ENCODE measurements at places on chromosomes 3 and 15.

- DNase-seq, result peak; percentile 2
Measured at GRCh38 chr3:72523429-72524151, 324.7 kb downstream of the SHQ1 start.

- no peak for DNase-seq
Measured at GRCh38 chr15:63238796-63239195, 38.6 kb upstream of the APH1B start.

DNA sequence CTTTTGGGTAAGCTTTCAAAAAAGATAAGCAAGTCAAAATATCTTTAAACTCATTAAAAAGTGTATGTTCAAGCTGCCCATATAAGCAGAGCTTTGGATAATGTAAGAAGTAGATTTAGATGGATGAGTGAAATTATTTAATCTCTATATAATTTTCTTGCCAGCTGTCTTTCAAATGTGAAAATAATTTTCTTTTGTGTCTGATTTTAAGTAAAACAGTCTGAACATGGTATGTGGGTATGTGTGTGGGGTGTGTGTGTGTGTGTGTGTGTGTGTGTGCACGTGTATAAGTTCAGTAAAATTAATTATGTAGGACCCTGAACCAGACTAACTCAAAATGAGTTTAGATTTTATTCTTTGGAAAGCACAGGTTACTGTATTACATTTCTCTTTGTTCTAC, 155.2 kb upstream of the CGNL1 start:
- DNase-seq, result no peak

DNA sequence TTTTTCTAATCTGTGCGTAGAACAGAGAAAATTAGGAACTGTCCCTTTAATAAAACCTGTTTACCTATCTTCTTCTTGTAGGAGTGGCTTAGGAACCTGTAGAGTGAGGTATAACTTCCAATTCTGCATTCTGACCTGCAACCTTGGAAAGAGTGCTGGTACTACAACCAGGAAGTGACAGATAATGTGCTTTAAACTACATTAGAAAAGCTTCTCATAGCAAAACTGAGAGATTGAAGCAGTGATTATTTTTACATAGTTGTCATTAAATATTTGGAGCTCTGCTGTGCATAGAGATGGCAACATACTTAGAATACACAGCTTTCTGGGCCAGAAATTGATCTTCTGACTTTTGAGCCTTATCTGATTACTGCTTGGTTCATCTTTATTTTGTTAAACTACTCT, 50.4 kb upstream of the ZDHHC23 start:
- DNase-seq, result no peak

- no peak for DNase-seq
Measured at GRCh38 chr15:68610825-68611224, 32.0 kb downstream of the CORO2B start.

DNA sequence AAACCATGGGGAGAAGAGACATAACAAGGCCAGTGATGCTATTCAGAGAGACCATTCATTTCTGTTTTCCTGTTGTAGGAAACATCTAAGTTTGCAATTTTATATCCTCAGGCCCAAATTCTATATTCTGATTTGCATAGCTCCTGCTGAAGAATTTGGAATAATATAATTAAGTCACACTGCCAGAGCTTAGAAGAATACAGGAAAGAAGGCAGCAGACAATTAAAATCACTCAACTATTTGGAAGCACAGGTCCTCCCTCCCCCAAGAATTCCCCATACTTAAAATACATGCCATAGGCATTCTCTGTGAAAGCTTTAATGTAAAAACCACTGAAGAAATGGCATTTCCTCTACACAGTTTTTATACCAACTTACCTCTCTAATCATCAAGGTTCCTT, 66.9 kb upstream of the SLC2A2 start:
- DNase-seq, result no peak

DNA sequence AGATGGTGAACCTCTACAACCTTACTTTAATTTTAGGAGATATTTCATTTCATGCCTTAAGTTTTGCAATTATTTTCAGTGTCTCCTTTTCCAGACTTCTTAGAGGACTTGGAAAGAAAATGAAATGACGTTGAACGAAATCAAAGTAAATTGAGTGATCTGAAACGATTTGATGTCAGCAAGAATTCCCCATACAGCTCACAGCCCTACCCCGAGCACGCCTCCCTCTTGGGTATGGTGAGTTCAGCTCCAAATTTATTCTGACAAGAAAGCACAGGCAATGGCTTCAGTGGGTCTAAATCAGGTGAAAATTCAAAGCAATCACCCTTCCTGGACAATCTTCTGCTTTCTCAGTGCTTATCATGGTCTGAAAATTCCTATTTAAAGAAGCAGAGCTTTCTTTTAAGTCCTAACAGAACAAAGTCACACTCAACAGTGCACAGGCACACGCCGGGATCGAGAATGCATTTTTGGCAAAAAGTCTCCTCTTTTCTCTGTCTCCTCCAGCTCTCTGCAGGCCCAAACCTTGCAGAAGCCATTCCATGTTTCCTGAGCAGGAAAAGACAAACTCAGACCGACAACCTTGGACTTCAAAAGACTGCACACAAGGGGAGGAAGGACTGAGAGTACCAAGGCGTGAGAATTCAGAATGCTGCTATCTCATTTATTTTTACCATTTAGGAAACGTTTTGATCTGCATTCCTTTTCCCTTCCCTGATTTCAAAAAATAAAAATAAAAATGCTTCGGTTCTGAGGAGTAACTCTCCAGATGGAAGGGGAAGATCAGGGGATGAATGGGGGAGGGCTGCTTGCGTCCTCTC, 72.0 kb downstream of the CCNL1 start:
- DNase-seq, result no peak

- no peak for DNase-seq
Measured at GRCh38 chr15:64009241-64009640, 37.0 kb downstream of the DAPK2 start.

DNA sequence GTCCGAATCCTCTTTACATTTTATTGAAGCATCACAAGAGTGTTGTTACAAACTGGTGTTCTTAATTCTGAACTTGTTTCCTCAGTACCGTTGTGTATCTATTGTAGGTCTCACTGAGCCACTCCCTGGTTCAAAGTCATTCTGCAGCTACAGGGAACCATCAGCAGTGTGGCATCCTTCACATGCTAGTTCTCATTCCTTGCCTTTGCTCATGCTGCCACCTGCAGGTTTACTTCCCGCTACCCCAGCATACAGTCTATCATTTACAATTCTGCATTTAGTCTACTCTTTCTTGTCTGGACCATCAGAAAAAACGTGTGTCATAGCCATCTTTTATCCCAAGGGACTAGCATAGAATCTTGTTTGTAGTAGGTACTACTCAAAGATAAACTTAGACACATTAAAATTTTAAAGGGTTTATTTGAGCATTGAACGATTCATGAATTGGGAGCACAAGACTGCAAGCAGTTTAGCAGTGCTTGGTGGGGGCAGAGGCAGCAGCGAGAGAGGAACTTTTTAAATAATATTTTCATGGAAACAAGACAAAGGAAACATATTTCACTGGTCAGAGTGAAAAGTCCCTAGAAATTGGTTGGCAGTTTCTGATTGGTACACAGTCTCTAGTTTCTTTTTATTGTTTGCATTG, 402.1 kb downstream of the CADM2 start:
- DNase-seq, result no peak

GRCh38 chr15:52020221-52021085, 1.4 kb downstream of the MAPK6 start:
- DNase-seq, result peak; percentile 83

DNA sequence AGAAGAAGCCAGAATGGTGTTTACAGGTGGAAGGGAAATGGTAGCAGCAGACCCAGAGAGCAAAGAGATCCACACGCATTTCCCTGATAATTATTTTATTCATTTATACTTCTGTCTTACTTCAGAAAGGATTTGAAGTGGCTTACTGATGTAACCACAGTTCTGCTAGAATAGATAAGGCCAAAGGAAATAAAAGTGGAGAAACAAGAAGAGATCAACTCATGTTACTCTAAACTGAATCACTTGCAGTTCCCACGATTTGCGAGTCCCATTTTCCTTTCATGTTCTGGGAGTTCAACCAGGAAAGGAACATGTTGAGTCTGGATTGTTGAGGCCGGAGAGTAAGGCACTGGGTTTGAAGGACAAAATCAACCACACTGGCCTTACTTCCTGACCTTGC, 151.8 kb downstream of the MYRIP start:
- DNase-seq, result no peak

GRCh38 chr3:39707314-39707909, 102.0 kb upstream of the MYRIP start:
- no peak for DNase-seq

GRCh38 chr15:83709241-83709640, 55.3 kb downstream of the ADAMTSL3 start:
- DNase-seq, result no peak

DNA sequence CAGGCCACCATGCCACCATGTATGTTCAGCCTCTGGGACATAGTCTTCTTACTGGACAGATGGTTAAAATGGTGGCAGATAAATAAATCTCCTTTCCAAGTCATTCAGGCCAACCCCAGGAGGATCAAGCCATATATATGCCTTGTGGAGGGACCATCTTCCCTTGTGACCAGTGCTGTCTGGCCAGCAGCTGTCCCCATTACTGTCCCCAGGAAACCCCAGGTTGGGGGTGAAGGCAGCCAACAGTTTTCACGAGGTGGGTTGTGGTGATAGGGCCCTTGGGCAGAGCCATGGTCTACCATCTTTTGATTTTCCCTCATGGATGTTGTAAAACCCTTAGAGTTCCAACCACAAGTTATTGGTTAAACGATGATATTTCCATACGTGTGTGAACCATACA, 48.7 kb upstream of the PCSK6 start:
- no peak for DNase-seq

DNA sequence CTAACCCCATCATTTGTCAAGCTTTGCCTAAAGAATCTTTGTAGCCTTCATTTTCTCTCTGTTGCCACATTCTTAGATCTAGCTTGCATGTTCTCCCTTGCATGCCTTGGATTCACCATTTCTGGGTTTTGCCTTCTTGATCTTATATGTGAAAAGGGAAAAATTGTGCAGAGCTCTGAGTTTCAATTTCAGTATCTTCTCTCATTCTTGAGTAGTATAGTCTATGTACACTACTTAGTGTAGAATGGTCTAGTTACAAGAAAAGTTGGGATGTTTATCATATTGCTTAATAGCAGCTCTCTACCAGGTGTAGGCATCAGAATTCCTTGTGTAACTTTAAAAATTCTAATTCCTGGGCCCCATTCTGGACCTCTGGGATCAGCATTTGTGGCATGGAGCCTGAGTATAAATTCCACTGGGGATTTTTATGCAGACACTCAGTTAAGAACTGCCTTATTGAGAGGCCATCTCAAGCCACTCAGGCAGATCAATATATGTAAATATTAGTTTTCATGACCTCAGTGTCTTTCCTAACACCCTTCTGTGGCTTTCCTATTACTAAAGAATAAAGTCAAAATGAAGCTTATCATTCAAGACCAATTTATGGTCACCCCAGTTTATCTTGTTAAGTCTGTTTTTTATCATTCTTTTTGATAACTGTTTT, 23.4 kb downstream of the GTF2E1 start:
- no peak for DNase-seq

DNA sequence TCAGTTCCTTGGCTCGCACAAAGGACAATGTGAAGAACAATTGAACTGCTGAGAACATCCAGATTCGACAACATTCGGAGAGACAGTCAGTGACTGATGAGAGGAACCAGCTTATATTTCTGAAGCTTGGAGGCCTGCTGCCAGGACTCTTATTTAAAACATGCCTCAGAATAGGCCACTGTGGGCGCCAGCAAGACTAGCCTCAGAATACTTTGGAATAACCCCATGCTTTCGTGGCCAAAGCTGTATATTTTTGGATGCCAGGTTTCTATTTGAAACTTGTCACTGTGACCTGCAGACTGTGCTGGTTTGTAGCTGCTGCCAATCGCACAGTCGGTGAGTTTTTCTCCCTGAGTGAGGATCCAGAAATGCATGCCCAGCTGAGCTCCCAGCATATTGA, 129.9 kb upstream of the UBE3A start:
- no peak for DNase-seq

DNA sequence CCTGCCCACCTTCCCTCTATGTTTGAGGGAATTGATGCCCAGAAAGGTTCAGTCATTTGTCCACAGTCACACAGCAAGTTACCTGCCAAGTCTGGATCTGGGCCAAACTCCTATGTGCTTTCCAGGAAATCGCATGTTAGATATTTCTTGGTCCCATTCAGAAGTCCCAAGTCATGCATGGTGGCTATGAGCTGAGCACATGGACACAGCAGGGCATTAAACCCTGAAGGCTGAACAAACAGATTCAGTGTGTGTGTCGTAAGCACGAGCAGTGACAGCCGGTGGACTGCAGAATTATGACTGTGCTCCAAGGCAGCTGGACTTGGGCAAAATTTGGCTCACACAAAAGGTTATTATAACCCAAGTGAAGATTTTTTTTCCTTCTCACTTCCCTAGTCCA, 11.4 kb upstream of the SLC6A6 start:
- no peak for DNase-seq

- DNase-seq, result no peak
Measured at GRCh38 chr15:50345298-50345697, 9.7 kb downstream of the GABPB1 start.

DNA sequence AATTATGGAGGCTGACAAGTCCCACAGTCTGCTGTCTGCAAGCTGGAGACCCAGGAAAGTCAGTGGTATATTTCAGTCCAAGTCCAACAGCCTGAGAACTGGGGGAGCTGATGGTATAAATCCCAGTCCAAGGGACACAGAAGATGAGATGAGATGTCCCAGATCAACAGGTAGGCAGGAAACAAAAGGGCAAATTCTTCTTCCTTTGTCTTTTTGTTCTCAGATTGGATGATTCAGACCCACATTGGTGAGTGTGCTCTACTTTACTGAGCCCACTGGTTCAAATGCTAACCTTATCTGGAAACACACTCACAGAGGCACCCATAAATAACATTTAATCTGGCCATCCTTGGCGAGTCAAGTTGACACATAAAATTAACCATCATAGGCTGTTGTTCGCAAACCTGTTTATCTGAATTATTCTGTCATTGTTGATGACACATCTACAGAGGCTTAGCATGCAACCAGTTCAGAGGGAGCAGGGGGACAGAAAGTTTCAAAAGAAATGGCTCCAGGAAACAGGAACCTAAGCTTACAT, 62.7 kb upstream of the ITGA11 start:
- no peak for DNase-seq

DNA sequence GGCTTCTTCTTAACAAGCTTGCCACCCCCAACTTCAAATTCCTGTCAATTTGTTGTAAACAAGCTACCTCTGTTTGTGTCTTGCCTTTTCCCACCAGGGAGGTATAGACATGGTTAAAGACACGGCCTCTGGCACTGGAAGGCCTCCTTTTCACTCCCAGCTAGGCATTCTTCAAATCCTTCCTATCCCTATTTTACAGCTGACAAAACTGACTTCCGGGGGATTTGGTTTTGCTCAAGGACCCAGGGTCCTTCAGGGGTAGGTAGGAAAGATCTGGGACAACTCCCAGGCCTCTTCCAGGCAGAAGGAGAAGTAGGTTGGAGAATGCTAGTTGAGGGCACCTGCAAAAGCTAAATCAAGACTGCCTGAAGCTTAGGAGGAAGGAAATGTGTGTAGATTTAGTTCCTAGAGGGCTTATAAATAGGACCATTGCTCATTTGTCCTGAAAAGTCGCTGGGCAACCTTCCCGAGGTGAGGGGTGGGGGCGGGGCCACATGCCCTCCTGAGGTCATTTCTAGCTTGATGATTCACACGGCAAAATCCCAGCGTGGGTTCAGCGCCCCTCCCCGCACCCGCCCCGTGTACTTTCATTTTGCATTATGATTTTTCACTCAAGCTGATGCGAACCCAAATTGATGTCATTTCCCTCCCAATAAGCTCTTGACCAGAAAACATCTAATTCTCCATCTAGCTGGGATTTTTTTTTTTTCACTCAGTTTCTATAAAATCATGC, 365.5 kb downstream of the SHQ1 start:
- DNase-seq, result no peak

- DNase-seq, result no peak
Measured at GRCh38 chr3:175338775-175339535, 479.8 kb downstream of the NAALADL2 start.

- DNase-seq, result no peak
Measured at GRCh38 chr3:187188931-187189330, 8.4 kb upstream of the RTP1 start.
